T-helper 17 cell (primary cell): ENCODE measurements at places on chromosomes 2 and 18. TPM values are rescaled to one million over a fixed set of nuclear protein-coding genes. Genes with fewer than 3 reads are reported as not detected.

GRCh38 chr18:49304751-49305150 lies 155.7 kb downstream of the DYM start:
- DNase-seq: no peak

- DNase-seq: no peak
Measured at GRCh38 chr2:164802095-164802707, 39.4 kb downstream of the COBLL1 start.

GRCh38 chr2:234910186-234910679 lies 41.6 kb upstream of the SH3BP4 start:
- DNase-seq: no peak

DNA sequence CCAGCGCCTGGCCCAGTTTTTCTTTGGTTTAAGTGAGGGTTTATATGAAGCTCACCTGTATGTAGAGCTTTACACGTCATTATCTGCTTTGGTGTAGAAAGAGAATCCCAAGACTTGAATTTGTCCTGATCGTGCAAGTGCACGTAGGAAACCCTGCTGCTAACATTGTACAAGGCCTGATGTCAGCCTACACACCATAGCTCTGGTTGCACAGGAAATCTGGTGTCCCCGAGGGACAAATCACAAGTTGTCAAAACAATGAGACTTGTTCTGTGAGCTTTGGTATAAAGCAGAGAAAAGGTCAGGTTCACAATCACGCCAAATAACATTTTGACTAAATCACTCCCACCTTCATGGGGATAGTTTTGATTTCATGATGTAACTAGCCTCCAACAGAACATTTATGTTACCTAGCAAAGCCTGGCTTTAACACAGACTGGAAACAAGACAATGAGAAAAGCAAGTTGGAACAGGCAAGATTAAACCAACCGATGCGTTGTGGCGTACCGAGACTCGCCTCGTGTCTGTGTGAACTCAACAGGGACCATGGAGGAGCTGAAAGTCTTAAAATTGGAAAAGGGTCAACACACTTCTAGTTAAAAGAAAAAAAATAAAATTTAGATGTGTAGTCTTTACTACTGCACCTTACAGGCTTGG lies 41.4 kb downstream of the ZAP70 start:
- DNase-seq: no peak

GRCh38 chr2:214801768-214802397 lies 7.6 kb downstream of the BARD1 start:
- DNase-seq: no peak

- no peak for DNase-seq
Measured at GRCh38 chr2:58557176-58557575, 316.1 kb upstream of the FANCL start.

GRCh38 chr2:217402761-217403383 lies 543.0 kb upstream of the TNP1 start:
- no peak for DNase-seq

DNA sequence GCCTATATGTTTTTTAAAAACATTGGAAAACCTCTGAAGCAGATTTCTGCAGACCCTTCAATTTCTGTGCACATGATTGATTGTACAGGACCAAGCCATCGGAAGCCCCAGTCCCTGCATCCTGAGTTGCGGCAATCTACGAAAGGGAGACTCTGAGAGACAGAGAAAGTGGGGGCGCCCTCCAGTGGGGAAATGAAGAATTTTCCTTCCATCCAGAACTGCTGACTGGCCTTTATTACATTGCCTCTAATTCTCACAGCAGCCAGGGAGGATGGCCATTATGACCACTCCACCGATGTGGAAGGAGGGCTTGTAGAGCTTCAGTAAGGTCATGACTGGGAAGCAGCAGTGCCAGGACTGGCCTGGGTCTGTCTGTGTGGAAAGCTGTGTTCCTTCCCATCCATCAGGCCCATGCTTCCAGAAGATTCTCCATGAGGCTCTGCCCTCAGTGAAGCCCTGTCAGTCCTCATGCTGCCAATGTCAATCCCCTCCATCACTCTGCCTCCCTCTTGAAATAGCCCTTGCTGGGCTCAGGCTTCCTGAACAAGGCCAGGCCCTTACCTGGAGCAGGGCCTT lies 20.0 kb upstream of the RESP18 start:
- peak; percentile 59 for DNase-seq

- DNase-seq: no peak
Measured at GRCh38 chr2:198518935-198519334, 714.5 kb downstream of the PLCL1 start.

- DNase-seq: peak; percentile 17
Measured at GRCh38 chr2:222424729-222425671, 657 bp downstream of the SGPP2 start.

- no peak for DNase-seq
Measured at GRCh38 chr2:48939232-48939631, 183.7 kb upstream of the LHCGR start.

Gene HOXD11
- not detected for total RNA-seq

Gene FAHD2B
- total RNA-seq: 16.9 TPM

Gene STARD6
- total RNA-seq: not detected

Gene ABCG8
- total RNA-seq: not detected

Gene SUMO1
- total RNA-seq: 72.1 TPM

Gene KCNS3
- total RNA-seq: not detected
